Ovary (tissue), 10 donors: ENCODE measurements at places on chromosomes 11 and 22. TPM values are rescaled to one million over a fixed set of nuclear protein-coding genes. Genes with fewer than 3 reads are reported as not detected.

The OR8J1 gene
- polyA plus RNA-seq, result not detected

The PACSIN2 gene
- polyA plus RNA-seq, result 48.4 TPM

- no peak for DNase-seq
Observed at GRCh38 chr22:46613606-46614021, 6.6 kb upstream of the GRAMD4 start.

The DESI1 gene
- polyA plus RNA-seq, result 10.8 TPM

The SPA17 gene
- polyA plus RNA-seq, result 10.4 TPM
